ENCODE measurements at places on chromosomes 5 and 9.

DNA sequence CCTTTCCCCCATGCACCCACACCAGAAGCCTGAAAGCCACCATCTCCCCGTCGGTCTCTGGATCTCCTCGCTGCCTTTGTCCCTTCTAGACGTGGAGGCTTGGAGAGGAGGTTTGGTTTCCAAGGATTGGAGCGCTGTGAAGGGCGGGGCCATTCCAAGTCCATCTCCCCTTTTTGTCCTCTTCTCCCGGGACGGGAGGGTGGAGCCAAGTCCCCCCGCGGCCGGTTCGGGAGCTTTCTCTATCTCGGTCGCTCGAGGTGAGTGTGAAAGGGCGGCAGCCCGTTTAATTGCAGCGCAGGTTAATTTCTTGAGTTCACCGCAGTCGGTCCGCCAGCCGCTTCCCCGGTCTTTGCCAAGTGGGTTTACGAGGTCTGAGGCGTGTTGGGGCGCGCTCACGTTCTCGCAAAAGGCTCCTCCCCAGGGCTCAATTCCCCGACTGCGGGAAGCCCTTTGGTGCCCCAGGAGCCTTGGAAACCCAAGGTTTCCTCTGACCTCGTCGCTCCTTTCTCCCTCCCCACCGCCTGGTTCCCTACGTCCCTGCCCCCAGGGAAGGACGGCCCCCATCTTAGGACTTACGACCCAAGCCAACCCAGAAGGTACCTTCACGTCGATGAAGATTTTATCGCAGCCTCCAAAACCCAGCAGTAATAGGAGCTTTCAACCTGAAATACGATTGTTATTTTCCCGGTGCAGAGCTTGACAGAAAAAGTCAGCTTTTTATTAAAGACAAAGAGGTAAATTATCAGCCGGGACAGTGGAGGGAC lies 2.8 kb upstream of the ZNF462 start:
- no peak for DNase-seq

DNA sequence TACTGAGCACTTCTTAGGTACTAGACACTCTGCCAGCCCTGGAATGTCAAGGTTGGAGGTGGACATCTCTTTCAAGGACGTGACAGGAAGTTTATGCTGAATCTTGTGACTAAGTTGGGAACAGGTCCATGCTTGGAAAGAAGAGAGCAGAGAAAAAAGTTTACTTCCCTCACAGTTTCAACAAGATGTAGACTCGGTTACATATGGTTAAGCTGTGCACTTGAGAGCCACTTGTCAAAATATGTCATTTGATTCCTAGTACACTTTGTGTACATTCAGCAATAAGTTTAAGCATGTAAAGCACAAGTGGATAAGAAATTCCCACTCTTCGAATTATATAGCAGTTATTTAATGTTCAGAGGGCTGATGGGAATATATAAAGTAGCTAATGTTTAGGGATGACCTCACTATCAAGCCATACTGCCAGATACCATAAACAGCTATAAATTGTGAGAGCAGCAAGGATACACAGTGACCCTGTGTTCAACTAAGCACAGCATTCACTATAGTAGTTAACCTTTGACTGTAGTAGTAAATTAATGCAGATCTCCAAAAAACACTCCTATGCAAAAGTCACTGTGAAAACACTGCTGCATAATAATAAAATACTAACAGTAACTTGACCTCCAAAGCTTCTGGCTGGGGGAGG lies 1944.6 kb upstream of the WWC1 start:
- DNase-seq, result no peak

DNA sequence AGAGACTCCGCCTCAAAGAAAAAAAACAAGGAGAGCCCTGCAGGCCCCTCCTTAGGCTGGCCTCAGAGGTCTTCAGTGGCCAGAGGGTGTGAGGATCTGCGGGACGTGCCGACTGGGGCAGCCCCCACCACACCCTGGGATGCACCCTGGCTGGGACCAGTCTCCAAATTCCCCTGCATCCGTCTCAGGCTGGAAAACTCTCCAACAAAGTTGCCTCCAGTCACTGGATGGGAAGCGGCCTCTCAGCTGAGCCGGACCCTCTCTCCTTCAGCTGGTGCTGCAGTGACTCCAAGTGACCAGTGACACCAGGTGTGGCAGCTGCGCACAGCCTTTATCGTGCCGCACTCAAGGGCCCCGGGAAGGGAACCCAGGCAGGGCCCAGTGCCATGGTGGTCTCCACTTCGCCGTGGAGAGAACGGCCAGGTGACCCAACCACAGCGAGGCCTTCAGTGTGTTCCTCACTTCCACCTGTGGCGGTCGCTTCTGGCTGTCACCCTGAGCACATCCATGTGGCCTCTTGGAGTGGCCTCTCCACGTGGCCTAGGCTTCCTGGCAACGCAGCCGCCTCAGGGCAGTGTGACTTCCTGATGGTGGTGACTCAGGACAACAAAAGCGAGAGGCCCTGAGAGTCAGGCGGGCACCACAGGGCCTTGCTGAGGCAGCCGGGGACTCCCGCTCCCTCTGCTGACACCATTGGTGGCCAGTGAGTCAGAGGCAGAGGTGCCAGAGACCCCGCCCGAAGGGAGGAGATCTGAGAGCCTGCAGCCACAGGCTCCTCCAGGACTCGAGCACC lies 19.3 kb upstream of the CAMSAP1 start:
- no peak for DNase-seq

DNA sequence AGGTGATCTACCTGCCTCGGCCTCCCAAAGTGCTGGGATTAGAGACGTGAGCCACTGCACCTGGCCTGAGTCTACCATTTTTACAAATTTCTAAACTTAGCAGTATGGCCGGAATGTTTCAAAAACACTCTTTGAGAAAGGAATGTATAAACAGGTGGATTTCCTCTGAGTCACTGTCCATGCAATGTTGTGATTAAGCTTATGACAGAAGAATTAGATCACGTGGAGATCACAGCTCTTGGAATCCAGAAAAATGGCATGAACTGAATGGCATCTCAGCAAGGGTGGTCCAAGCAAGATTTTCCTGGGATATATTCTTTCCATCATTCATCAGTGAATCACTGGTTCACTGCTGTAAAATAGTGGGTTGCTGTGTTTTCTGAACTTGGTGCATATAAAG lies 865.0 kb downstream of the PTPRD start:
- DNase-seq, result no peak

DNA sequence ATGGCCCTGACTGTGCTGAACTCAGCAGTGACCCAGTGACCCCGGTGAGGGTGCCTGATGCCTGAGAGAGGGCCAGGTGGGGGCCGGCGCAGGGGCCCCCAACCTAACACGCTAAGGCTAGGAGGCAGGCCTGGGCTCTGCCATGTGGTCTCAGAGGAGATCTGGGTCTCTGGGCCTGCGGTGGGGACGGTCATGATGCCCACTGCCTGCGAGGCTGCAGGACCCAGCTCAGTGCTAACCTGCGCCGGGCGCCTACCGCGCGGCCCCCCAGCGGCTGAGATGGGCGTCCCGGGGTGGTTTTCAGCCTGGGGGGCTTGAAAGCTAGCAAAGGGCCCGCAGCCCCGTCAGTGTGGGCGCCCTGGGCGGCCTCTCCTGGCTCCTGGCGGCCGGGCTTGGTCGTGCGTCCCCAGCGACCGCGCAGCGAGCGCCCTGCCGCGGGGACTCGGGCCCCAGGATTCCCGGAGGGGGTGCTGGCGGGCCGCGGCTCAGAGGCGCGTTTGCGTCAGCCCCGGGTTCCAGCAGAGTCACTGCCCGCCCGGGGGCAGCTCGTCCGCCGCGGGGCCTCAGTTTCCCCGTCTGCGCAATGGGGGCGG lies 2.5 kb downstream of the EGFL7 start:
- DNase-seq, result no peak

GRCh38 chr5:109365653-109366052 lies 44.1 kb downstream of the PJA2 start:
- DNase-seq, result no peak

- DNase-seq, result no peak
Measured at GRCh38 chr9:14515571-14516198, 177.5 kb downstream of the ZDHHC21 start.

DNA sequence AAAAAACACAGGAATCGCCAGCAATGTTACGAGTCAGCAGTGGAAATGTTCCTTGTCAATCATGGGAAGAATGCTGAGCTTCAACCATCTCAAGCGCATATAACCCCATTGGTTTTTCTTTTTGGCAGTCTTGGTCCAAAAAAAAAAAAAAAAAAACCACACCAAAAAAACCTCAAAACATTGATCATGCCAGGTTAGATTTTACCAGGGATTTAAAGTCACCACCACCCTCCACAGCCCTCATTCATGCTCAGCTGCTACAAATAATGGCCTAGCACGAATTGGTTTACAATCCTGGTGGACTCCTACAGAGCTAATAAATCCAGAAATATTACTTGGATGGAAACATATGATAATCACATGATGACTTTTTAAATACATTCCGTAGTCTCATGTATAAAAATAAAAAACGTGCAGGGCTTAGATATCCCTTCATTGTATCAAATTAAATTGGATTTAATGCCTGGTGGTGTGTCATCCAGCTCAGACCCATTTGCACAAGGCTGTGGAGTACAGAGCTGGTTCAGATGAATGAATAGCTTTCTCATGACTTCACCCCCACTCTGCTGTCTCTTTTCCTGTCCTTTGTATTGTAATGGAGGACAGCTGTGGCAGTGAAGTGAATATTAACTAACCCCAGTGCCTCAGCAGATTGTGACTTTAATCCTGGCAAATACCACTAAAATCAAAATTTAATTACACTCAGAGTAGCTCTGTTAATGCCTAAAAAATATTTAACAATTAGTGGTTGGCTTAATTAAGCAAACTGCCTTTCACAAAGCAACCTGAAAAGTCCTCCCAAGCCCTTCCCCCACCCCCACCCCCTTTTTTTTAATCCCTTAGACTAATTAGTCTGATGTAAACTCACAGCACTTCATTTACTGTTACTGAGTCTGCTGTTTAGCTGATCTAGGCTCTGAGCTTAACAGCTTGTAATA lies 626.5 kb upstream of the ZNF608 start:
- no peak for DNase-seq

GRCh38 chr9:77218612-77219011 lies 41.3 kb downstream of the VPS13A start:
- no peak for DNase-seq

- no peak for DNase-seq
Measured at GRCh38 chr5:9374025-9374424, 171.8 kb downstream of the SEMA5A start.

- no peak for DNase-seq
Measured at GRCh38 chr5:74762599-74762998, 4.3 kb downstream of the GFM2 start.

DNA sequence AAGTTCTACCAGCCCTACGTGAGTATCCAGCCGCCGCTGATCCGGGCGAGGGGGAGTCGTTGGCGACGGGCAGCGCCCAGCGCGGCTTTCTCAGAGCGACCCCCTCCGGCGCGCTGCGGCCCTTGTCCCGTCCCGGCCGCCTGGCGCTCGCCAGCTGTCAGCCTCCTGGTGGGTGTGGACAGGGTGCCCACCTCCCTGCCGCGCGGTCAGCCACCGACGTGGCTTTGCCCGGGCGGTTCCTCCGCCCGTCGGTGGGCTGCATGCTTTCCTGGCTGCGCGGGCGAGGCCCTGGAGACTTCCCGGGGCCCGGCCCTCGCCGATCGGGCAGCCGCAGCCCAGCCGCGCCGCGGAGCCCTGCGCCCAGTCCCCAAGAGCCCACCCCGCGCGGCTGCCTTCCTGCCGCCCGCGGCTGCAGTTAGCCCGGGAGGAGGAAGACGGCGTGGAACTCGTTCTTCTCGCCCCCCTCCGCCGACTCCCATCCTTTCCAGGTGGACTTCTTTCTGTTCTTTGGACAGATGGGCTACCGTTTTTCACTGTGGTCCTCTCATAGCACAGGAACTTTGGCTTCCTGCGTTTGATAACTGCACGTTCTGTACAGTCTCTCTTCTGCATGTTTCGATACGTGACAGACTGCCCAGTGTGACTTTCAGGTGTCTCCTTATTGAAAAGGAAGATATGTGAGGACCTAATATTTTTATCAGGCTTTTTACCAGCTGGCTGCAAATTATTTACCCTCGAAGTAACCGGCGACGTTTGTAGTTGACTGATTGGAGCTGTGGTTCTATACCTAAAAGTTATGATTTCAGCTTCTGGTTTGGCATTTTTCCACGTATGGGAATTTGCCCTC lies 577 bp downstream of the AP3S1 start:
- no peak for DNase-seq
